ENCODE measurements at places on chromosomes 7 and 10. TPM values are rescaled to one million over a fixed set of nuclear protein-coding genes. Genes with fewer than 3 reads are reported as not detected.

GRCh38 chr10:127990846-127991542, 84.1 kb downstream of the PTPRE start:
- no peak overlapping the region for H3K27ac ChIP-seq
- no peak for DNase-seq
- H3K27me3 ChIP-seq, result no peaks in the 10 kb centered on the region
- H3K4me3 ChIP-seq, result no peak overlapping the region
- no peaks in the 10 kb centered on the region for H3K36me3 ChIP-seq

DNA sequence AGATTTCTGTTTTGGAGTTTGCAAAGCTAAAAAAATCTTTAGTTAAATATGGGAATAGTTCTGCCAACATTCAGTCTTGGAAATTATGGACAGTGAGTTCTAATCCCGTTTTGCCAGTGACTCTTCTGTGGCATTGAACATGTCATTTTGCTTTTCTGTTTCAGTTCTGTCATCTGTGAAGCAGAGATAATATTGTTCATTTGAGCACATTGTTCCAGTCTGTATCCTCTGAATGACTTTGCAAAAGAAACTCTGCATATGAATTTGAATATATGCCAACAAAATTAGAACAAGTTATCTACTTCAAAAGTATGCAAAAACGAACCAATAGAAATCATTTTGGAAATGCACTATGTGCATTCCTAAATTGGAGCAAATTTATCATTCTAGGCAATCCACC, 746.0 kb upstream of the POT1 start:
- no peak for DNase-seq
- no peaks in the 10 kb centered on the region for H3K36me3 ChIP-seq
- H3K27me3 ChIP-seq, result no peaks in the 10 kb centered on the region
- no peak overlapping the region for H3K27ac ChIP-seq
- no peaks in the 10 kb centered on the region for H3K4me1 ChIP-seq

GRCh38 chr7:149626972-149627371, 129.4 kb upstream of the ZNF746 start:
- no peak for DNase-seq
- peaks cover 12% of the 10 kb centered on the region for H3K36me3 ChIP-seq
- H3K4me1 ChIP-seq, result peaks cover 20% of the 10 kb centered on the region
- H3K4me3 ChIP-seq, result no peak overlapping the region

DNA sequence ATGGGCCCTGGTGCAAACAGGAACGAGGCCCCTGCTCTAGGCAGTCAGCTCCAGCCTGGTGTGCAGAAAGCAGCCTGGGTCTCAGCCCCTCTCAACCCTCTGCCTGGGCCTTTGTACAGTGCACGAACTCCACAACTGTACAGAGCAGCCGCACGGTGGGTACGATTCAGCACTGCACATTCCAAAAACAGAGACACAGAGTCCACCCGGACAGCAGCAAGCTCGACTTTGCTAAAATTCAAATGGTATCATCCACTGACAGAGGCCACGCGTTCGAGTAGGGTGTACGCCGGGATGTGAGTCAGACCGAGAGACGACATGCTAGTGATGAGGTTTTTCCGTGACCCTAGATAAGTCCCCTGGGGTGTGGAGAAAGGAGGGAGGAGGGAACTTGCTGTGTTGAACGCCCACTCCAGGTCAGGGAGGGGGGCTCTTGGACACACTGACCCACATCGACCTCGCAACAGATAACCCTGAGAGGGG, 65.6 kb upstream of the PDGFA start:
- peak; percentile 67 for DNase-seq
- H3K4me1 ChIP-seq, result peaks cover 36% of the 10 kb centered on the region
- H3K27me3 ChIP-seq, result no peaks in the 10 kb centered on the region
- peak overlapping the region; percentile 86 for H3K27ac ChIP-seq
- H3K36me3 ChIP-seq, result peaks cover 40% of the 10 kb centered on the region

DNA sequence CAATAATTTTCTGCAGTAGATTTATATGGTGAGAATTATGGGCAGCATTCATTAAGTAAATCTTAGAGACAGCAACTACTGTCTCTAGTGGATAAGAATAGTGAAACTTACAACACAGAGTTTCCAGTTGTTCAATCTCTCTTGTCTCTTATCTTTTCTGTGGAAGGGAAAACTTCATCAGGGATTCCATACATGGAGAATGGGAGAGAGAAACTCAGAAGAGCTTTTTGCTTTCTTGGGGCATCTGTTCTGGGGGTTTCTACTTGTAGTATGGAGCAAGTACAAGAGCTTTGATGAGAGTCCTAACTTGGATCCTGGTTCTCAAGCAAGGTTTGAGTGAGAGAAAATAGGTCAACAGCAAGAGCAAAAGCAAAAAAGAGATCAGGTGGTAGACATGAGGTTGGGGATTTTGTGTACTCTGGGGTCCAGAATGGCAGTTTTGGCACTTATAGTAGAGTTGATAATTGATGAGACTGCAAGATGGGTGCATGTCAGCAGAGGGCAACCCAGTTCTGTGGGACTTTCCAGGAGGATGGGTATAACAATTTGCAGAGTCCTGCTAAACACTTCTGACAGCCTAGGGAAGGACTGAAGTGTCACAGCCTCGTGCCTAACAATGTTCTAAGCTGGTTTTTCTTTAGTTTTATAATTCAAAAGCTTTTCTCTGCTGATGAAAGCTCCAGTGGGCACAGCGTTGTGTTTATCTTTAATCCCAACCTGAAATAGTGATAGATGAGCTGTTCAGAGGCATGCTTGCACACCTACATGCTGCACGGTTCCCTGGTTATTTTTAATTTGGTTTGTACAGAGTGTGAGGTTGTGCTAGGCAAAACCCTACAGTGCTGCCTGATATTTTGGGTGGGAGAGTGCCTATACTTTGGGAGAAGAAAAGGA, 32.0 kb upstream of the STRIP2 start:
- peak; percentile 70 for DNase-seq
- H3K27ac ChIP-seq, result peak overlapping the region; percentile 65
- no peaks in the 10 kb centered on the region for H3K36me3 ChIP-seq
- H3K27me3 ChIP-seq, result no peaks in the 10 kb centered on the region
- peaks cover 6% of the 10 kb centered on the region for H3K4me1 ChIP-seq

GRCh38 chr10:69087590-69088470, at the start of gene SRGN:
Gene SRGN (plus strand): TSS chr10:69088103. CDS start chr10:69088158, 55 bp downstream.
- H3K4me3 ChIP-seq, result peak within 1 kb of the TSS; percentile 51
- no peak for DNase-seq
- peak within 1 kb of the TSS; percentile 89 for H3K27ac ChIP-seq
- no peaks in the 10 kb centered on the region for H3K27me3 ChIP-seq
- H3K4me1 ChIP-seq, result peaks cover 28% of the 10 kb centered on the region

The TAS2R3 gene
- 1.2 TPM for total RNA-seq

DNA sequence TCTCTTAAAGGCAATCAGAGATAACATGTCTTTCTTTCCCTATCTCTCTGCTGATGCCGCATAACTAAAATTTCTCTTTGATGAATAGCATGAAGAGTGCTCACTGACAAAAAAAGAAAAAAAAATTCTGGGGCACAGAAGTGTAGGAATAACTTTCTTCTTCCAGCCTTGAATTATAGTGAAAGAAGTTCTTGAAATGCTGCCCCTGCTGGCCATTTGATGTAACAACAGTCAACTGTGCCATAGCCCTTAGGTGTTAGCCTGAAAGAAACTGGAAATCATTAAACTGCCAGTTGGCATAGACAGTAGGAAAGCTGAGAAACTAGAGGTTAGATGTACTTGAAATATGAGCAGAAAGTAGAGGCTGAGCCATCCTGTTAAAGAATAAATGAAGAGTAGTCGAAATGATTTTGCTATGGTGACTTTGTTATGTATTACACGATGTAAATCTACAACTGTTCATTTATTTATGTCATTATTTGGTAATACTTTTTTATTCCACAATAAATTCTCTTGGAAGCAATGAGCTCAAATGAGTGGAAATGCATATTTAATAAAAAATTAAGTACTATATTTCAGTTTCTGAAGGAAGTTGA, 48.3 kb upstream of the FAM171A1 start:
- H3K36me3 ChIP-seq, result no peaks in the 10 kb centered on the region
- DNase-seq, result no peak
- no peaks in the 10 kb centered on the region for H3K27me3 ChIP-seq
- no peak overlapping the region for H3K4me3 ChIP-seq
- no peak overlapping the region for H3K27ac ChIP-seq

DNA sequence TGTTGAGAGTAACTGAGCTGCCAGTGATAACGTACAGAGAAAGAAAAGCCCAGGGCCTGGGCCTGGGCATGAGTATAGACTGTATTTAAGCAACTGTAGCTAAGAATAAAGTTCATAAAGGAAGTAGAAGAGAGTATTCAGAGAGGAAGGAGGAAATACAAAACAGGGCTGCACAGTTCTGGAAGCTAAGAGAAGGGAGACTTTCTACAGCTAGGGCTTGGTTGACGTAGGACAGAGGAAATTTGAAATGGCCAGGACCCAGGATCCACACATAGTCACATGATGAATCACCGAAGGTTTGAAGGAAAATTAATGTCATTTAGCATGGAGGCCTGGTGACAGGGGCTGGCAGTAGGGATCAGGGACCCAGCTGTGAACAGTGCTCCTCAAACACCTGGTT, 66.7 kb downstream of the ARL4A start:
- no peak for DNase-seq
- no peaks in the 10 kb centered on the region for H3K36me3 ChIP-seq
- H3K4me1 ChIP-seq, result no peaks in the 10 kb centered on the region
- H3K4me3 ChIP-seq, result no peak overlapping the region
- no peaks in the 10 kb centered on the region for H3K27me3 ChIP-seq
- no peak overlapping the region for H3K27ac ChIP-seq

GRCh38 chr10:86252556-86252955, 114.0 kb downstream of the GRID1 start:
- no peaks in the 10 kb centered on the region for H3K27me3 ChIP-seq
- H3K27ac ChIP-seq, result no peak overlapping the region
- H3K4me1 ChIP-seq, result no peaks in the 10 kb centered on the region
- no peak for DNase-seq

The SAP25 gene
- total RNA-seq, result 3.2 TPM

The CALML5 gene
- not detected for total RNA-seq

- no peaks in the 10 kb centered on the region for H3K36me3 ChIP-seq
- H3K4me1 ChIP-seq, result no peaks in the 10 kb centered on the region
- no peak for DNase-seq
- no peak overlapping the region for H3K4me3 ChIP-seq
- H3K27ac ChIP-seq, result no peak overlapping the region
Observed at GRCh38 chr10:29540016-29540415, 94.8 kb downstream of the SVIL start.

DNA sequence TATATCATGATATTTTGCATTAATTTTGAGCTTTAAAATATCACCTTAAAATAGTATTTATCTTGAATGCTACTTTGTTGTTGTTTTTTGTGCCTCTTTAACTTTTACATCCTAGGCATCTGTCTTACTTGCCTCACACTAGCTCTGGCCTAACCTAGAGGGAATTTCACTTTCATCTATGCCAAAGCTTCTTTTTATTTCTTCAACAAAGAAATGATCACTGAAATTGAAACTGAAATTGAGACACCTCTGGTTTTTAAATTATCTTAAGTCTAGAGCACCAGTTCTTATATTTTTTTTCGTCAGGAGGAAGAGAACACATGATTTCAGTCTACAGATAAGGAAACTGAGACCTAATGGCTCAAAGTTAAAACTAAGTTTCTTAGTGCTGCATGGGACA, 3.5 kb upstream of the SCIN start:
- H3K27me3 ChIP-seq, result no peaks in the 10 kb centered on the region
- no peak for DNase-seq
- no peak overlapping the region for H3K27ac ChIP-seq
- no peak overlapping the region for H3K4me3 ChIP-seq
- H3K4me1 ChIP-seq, result no peaks in the 10 kb centered on the region
- H3K36me3 ChIP-seq, result no peaks in the 10 kb centered on the region

GRCh38 chr10:117542706-117543224, at the start of gene EMX2:
Gene EMX2 (plus strand): TSS chr10:117542746. CDS start chr10:117543268, 522 bp downstream.
- H3K27me3 ChIP-seq, result peaks cover 10% of the 10 kb centered on the region
- no peaks in the 10 kb centered on the region for H3K4me1 ChIP-seq
- H3K36me3 ChIP-seq, result no peaks in the 10 kb centered on the region
- no peak for DNase-seq
- H3K4me3 ChIP-seq, result no peak within 1 kb of the TSS

GRCh38 chr7:5382281-5382892, 41.2 kb downstream of the TNRC18 start:
- no peak overlapping the region for H3K4me3 ChIP-seq
- no peaks in the 10 kb centered on the region for H3K27me3 ChIP-seq
- DNase-seq, result peak; percentile 69

- no peaks in the 10 kb centered on the region for H3K36me3 ChIP-seq
- H3K4me3 ChIP-seq, result no peak overlapping the region
- no peaks in the 10 kb centered on the region for H3K4me1 ChIP-seq
- DNase-seq, result no peak
- H3K27ac ChIP-seq, result no peak overlapping the region
Observed at GRCh38 chr7:116018731-116019130, 11.8 kb downstream of the TFEC start.

DNA sequence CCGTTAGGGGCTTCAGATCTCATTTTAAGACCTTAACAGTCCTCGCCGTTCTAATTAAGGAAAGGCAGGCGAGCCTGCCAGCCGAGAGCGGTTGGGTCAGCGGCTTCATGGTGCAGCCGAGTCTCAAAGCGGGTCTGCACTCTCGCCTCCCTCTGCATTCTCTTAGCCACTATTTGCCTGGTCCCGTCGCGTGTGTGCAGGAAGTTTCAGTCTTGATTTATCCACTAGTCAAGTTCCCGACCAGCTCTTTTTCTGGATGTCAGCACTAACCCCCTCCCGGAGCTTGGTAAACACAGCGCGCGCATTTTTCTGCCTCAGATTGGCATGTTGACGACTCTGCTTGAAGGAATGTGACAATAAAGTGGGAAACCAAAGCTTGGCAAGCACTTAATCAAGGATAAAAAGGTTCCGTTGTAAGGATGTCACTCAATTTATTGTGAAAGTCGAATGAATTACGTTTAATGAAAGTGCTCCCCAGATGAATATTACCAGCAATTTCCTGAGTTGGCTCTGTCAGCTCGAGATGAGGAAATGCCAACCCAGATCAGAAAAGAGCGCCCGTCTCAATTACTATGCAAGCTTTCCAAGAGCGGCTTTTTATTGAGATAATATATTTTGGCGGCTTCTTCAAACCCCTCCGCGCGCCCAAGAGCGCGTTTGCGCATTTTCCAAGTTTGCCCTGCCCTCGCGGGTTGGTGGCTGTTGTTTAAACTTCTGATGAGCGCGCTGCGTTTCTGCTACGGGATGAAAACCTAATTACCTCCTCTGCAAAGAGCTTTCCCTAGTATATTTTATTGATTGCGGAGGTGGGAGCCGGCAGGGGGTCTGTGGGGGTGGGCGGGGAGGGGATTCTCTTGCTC, 7.9 kb downstream of the NXPH1 start:
- peaks cover 40% of the 10 kb centered on the region for H3K27me3 ChIP-seq
- H3K4me1 ChIP-seq, result peaks cover 10% of the 10 kb centered on the region
- no peak overlapping the region for H3K4me3 ChIP-seq
- no peaks in the 10 kb centered on the region for H3K36me3 ChIP-seq
- H3K27ac ChIP-seq, result no peak overlapping the region

DNA sequence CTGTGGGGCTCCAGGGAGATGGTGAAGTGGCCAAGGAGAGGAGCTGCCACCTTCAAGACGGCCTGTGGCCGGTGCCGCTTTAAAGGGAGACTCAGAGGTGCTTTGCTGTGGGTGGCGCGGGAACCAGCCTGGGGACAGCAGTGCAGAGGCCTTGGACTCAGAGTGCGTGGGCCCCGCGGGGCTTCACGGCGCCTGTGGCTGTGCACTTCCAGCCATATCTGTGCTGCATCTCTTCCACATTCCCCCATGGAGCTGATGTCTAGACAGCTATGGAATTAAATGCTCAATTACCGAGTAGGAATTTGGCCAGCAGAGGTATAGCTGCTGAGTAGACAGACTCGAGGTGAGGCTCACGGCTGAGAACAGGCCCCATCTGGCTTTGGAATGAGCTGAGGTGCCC, 41.7 kb downstream of the HTRA1 start:
- no peaks in the 10 kb centered on the region for H3K4me1 ChIP-seq
- H3K27ac ChIP-seq, result no peak overlapping the region
- H3K36me3 ChIP-seq, result no peaks in the 10 kb centered on the region
- no peak for DNase-seq
- no peak overlapping the region for H3K4me3 ChIP-seq
- peaks cover 31% of the 10 kb centered on the region for H3K27me3 ChIP-seq

Measured in K562 (cell line).